ENCODE measurements at places on chromosomes 4 and X.

- no peak for DNase-seq
These were observed 86.3 kb downstream of the CLCN4 start for GRCh38 chrX:10243106-10243505.

DNA sequence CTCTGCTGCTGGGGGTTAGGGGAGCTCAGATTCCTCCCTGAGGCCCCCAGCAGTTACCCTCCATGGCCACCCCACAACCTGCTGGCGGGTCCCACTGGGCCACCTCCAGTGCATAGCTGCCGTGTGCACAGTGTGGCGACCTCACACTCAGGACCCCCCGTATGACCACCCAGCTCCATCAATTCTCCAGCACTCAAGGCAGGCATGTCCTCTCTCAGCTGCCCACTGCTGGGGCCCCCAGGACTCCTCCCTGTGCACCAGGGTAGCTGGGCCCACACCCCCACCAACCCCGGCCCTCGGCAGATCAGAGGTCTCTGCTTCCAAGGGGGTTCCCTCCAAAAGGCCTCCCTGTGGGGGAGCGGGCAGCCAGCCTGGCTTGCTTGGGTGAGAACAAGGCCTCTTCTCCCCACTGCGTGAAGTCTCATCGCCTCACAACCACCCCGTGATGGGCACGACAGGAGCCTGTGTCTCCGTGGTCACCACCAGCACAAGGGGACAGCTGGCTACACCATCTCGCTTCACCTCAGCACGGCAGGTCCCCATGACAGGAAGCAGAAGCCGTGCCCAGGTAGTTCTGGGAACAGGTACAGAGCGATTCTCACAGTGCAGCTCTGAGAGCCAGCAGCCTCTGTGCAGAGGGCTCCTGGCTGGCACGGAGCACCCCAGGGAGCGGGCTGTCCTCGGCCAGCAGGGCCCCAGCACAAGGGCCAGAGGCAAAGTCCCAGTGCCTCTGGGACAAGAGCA lies 4.6 kb upstream of the HAUS3 start:
- DNase-seq: no peak

GRCh38 chrX:41599507-41599906 lies 89.3 kb upstream of the GPR34 start:
- no peak for DNase-seq

DNA sequence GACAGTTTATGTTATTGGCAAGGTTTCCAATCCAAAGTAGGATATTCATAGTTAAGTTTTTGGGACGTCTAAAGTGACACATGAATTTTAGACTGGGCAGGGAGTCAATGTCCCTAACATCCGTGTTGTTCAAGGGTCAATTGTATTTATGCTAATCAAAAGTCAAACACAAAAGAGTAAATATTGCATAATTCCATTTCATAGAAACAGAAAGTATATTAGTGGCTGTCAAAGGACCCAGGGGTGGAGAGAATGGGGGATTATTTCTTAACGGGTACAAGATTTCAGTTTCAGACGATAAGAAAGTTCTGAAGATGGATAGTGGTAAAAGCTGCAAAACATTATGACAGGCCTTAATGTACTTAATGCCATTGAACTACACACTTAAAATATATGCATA lies 971.8 kb upstream of the AGA start:
- no peak for DNase-seq

GRCh38 chr4:155900381-155900780 lies 3.1 kb upstream of the TDO2 start:
- no peak for DNase-seq

- no peak for DNase-seq
These were observed 241.4 kb downstream of the RASL11B start for GRCh38 chr4:53103481-53103880.

GRCh38 chr4:157219711-157220370 lies 687 bp upstream of the GRIA2 start:
- no peak for DNase-seq

- DNase-seq: no peak
These were observed 2.7 kb downstream of the SMAD1 start for GRCh38 chr4:145484225-145484846.

DNA sequence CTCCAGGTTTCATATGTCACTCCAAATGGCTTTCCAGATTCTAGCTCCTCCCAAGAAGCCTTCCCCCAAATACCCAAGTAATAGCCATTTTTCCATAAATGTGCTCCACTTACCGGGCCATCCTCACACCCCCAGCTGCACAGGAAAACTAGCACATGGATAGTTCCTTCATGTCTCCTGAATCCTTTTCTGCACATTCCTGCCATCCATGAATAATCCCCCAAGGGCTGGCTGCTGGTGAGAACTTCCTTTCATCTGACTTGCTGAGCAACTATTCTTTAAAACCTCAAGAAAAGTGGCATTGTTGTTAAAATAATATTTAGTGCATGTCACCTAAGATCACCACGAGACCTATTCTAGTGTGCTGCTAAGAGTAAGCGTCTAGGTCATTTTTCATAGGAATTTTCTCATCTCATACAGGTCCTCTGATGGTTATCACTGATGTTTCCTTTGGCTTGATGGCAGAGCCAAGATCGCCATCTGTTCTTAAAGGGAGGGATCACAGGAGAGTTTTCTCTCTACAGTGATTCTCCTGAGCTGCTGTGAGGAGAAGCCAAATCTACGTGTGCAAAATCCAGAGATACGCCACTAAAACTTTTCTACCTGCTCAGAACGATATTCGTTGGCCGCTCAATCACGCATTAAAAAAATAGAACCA lies 71.3 kb downstream of the MAP3K15 start:
- no peak for DNase-seq

DNA sequence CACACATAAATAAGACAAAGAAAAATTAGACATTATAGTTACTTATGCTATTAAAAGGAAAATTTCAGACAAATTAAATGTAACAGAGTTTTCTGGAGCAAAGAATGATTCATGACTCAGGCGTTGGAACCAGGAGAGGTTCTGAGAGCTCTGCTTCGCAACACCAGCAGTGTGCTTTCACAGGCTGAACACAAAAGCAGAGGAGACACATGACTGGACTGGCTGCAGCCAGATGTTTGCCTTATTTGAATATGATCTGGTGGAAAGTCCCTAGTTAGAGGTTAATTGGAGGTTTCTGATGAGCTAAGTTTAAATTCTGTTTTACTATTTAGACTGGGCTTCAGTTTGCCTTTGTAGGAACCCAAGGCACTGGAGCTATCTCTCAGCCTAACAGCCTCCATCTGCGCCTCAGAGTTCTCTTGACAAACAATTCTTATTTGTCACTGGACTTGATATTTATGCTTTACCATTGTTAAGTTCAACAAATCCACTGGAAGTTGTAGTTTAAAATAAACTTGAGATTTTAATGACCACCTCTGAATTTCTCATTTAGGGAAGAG lies 16.2 kb downstream of the BOD1L1 start:
- DNase-seq: no peak

DNA sequence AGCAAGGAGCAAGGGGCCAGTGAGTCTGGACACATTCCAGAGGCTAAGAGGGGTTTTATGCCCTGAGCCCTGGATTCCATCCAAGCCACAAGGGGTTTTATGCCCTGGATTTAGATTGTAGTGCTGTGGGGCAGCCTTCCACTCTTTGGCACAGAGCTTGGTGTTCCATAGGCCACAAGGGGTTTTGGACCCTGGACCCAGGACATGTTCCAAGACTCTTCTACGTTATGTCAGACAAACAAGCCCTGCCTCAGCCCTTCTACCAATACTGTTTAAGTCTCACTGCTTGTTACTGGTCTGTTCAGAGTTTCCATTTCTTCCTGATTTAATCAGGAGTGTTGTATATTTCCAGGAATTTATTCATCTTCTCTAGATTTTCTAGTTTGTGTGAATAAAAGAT lies 12.8 kb upstream of the SCARB2 start:
- no peak for DNase-seq

- DNase-seq: no peak
These were observed 101.8 kb downstream of the PPARGC1A start for GRCh38 chr4:23788027-23788426.

DNA sequence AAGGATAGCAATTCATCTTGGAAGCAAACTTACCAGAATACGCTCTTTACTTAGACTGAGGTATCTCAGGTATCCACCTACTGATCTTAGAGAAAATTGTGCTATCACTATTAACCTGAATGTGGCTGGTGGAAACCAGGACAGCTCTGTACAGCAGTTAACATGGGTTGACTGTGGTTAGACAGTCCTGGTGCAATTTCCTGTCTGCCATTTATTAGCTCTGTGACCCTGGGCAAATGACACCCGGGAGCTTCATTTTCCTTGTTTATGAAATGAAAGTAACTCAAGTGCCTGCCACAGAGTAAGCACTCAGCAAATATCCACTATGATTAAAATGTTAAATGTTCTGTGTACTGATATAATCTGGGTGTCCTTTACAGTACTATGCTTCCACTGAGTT lies 60.0 kb downstream of the SMC1A start:
- no peak for DNase-seq

DNA sequence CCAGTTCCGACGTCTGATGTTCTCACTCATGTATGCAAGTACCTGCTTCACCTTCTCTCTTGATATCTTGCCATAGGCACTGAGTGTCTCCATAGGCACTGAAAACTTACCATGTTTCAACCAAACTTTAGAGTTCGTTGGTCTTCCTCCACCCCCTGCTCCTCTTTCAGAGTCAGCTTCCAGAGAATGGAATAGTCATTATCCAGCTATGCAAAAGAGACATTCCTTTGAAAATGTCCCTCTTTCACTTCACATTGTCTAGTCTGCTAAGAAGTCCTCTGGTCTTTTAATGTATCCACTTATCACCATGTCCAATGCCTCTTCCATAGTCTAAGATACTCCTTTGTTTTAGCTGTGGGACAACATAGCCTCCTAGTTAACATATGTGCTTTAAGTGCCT lies 566.0 kb upstream of the TENM3 start:
- no peak for DNase-seq

GRCh38 chr4:177308847-177309521 lies 690 bp upstream of the NEIL3 start:
- no peak for DNase-seq

GRCh38 chrX:45472968-45473367 lies 272.3 kb upstream of the DIPK2B start:
- no peak for DNase-seq

- no peak for DNase-seq
These were observed 262.3 kb upstream of the EMCN start for GRCh38 chr4:100780126-100780525.

DNA sequence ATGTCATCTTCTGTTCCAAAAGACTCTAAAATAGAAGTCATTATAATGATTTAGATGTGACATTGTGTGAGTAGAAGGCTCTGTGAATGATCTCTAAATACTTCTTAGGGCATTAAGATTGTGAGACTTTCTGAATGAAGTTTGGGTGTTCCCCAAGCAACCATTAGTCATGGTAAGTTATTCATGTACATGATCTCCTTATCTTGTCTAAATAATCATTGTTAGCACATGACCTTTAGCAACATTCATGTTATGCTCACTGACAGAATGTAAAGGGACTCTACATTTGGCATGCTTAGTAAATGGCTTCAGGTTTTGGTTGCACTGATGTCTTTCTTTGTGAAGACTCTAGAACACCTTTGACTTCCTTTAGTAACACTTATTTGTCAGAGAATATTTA lies 140.8 kb upstream of the AGA start:
- DNase-seq: no peak

DNA sequence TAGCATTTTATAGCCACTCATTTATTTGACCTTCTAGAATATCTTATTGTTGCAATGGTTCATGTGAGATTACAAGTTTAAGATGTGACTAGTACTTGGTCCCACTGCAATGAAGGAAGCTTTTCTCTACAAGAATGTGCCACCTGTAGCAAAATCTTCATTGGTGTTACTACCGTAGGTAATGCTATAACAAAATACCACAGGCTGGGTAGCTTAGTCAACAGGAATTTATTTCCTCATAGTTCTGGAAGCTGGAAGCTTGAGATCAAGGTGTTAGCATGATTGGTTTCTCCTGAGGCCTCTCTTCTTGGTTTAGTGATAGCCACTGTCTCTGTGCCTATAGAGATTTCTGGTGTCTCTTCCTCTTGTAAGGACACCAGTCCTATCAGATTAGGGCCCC lies 441.0 kb downstream of the GPM6A start:
- no peak for DNase-seq

- DNase-seq: no peak
These were observed 12.4 kb downstream of the SH3KBP1 start for GRCh38 chrX:19875050-19875431.

GRCh38 chr4:148288448-148288847 lies 153.8 kb downstream of the NR3C2 start:
- DNase-seq: no peak

DNA sequence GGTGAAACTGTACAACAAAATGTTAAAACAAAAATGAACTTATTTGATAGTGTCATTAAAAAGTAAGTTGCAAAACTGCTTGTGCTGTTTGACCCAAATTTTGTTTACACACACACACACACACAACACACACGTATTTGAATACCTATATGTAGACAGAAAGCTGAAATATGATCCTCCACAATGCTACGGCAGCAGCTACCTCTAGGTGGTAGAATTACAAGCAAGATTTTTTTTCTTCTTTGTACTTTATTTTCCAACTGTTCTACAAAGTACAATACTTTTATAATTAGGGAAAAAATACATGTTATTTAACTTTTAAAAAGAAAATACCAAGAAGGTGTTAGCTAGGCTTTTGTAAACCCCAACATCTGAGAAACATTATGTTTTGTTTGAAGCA lies 1.2 kb downstream of the CYTL1 start:
- DNase-seq: no peak

GRCh38 chrX:85024562-85024961 lies 20.9 kb downstream of the APOOL start:
- DNase-seq: no peak

GRCh38 chrX:36007207-36007606 lies 87.7 kb downstream of the CFAP47 start:
- DNase-seq: no peak

DNA sequence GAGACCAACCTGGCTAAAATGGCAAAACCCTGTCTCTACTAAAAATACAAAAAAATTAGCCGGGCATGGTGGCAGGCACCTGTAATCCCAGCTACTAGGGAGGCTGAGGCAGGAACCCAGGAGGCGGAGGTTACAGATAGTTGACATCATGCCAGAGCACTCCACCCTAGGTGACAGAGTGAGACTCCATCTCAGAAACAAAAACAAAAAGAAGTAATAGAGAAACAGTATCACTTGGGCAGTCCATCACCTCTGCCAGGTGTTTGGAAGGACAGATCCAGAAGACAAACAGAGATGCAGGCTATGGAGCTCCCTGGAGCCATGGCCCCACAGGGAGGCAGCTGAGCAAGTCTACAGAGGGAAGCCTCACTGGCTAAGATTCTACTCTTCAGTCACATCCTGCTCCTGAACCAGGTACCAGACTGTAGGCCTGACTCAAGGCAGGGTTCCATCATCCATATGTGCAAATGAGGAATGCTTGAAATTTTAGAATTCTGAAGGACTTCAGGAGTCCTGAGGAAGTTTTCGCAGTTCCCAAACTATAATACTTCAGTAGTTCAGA lies 81.4 kb upstream of the CPEB2 start:
- no peak for DNase-seq

- DNase-seq: peak; percentile 49
These were observed 4.6 kb downstream of the PNMA5 start for GRCh38 chrX:152989292-152989658.

GRCh38 chrX:134712272-134712671 lies 54.0 kb upstream of the PLAC1 start:
- no peak for DNase-seq

Data from T-helper 1 cell (primary cell).